Mesothelial cell of epicardium (in vitro differentiated cells): ENCODE measurements at places on chromosomes 3 and 15.

- no peak for DNase-seq
These were observed 52.6 kb downstream of the ARNT2 start for GRCh38 chr15:80456517-80457492.

DNA sequence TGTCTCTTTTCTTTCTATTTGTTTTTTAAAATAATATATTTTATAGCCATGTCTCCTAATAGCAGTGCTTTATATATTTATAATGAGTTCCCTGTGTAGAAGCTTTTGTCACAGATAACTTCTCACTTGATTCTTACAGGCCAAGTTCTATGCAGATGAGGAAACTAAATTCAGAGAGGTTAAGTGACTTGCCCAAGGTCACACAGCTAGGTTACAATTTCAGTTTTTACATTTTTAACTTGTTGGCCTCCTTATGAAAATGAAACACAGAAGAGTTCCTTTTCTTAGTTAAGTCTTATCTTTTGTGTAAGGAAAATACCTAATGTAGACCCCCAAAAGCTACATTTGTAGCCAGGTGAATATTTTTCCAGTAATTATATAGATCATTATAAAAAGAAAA, 83.3 kb upstream of the SOX2 start:
- DNase-seq = no peak

- no peak for DNase-seq
These were observed 23.7 kb upstream of the CD47 start for GRCh38 chr3:108114423-108115065.

GRCh38 chr3:59137415-59137814, 87.6 kb upstream of the CFAP20DC start:
- no peak for DNase-seq

- DNase-seq = no peak
These were observed 43.1 kb downstream of the MEIS2 start for GRCh38 chr15:37057256-37057655.

DNA sequence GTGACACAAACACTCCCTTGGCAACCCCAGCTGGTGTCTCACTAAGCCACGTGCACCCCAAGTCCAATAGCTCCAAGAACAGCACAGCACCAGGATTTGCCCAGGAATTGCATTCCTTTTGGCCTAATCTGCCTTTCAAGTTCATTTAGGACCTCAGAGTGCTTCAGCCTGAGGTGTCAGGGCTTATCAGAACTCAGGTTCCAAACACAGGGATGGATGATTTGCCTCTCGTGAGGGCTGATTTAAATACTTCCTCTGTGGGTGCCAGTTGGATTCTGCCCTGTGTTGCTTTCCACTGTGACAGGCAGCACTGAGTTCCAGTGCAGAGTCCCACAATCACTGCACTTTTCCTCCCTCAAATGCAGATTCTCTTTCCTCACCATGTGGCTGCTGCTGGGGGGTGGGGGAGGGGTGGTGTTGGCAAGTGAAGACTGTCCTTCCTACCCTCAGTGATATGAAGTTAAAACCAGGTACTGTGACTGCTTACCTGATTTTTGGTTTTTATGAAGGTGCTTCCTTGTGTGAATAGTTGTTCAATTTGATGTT, 204.3 kb upstream of the STAC start:
- no peak for DNase-seq
